ENCODE measurements at places on chromosomes 2 and 18.

DNA sequence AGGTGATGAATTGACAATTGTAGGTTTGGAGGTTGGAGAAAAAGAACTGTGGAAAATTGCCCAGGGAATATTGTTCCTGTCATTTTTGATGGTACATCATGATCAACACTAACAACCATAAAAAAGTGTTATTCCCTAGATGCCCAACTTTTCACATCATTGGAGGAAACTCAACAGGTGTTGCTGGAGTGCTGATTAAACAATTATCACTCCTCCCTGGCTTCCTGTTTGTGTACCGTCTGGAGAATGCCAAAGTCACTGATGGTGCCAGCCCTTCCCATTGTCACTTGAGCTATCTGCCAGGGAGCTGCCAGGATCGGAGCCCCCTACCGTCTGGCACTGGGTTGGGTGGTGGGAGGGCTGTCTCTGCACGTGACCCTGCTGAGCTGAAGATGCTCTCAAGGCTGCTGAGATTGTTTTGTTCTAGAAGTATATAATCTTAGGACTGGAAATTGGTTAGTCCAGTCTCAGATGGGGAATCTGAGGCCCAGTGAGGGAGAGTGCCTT, 156.9 kb downstream of the PRKCE start:
- no peak for DNase-seq

GRCh38 chr18:63113899-63114565, 205.5 kb downstream of the BCL2 start:
- no peak for DNase-seq

DNA sequence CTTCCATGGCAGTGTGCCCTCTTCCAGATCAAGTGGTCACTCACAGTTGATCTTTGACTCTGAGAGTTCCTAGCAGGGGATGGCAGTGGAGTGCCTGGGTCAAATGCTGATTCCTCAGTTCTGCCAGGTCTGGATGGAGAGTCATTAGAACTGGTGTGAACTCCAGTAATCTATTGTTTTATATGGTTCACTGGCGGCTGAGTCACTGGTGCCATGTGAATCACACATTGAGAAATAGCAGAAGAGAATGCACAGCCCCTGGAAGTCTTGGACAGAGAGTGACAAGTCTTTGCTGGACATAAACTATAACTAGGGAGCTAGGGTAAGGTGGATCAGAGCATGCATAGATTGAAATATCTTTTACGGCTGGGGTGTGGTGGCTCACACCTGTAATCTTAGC, 86.9 kb downstream of the EIF2AK3 start:
- DNase-seq, result peak; percentile 86

DNA sequence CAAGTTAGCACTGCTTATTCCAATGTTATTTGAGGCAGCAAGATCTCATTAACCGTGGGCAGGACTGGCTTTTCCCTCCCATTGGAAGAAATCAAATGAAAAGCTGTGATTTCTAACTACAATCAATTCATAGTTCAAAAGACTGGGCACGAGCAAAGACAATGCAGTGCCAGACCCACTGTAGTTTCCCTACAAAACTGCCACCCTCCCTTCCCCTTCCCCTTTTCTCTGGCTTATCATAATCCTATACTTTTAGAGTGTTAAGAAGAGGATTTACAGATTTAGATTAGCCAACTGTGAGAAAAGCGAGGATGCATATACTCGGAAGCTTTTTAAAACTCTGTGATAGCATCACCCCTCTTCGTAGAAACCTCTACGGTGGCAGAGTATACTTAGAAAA, 260.4 kb downstream of the STK39 start:
- no peak for DNase-seq

GRCh38 chr2:46053564-46053963, 243.6 kb upstream of the EPAS1 start:
- DNase-seq, result no peak

GRCh38 chr2:238083919-238084318, 16.2 kb upstream of the ESPNL start:
- no peak for DNase-seq

GRCh38 chr2:99974275-99974674, 168.1 kb downstream of the AFF3 start:
- peak; percentile 65 for DNase-seq

GRCh38 chr2:39228413-39229209, 15.2 kb downstream of the CDKL4 start:
- no peak for DNase-seq

GRCh38 chr18:5469340-5469739, 74.5 kb downstream of the EPB41L3 start:
- no peak for DNase-seq

- DNase-seq, result peak; percentile 72
These were observed 10.6 kb downstream of the THNSL2 start for GRCh38 chr2:88180605-88181240.

GRCh38 chr2:1210352-1210751, 202.9 kb upstream of the TPO start:
- DNase-seq, result no peak

DNA sequence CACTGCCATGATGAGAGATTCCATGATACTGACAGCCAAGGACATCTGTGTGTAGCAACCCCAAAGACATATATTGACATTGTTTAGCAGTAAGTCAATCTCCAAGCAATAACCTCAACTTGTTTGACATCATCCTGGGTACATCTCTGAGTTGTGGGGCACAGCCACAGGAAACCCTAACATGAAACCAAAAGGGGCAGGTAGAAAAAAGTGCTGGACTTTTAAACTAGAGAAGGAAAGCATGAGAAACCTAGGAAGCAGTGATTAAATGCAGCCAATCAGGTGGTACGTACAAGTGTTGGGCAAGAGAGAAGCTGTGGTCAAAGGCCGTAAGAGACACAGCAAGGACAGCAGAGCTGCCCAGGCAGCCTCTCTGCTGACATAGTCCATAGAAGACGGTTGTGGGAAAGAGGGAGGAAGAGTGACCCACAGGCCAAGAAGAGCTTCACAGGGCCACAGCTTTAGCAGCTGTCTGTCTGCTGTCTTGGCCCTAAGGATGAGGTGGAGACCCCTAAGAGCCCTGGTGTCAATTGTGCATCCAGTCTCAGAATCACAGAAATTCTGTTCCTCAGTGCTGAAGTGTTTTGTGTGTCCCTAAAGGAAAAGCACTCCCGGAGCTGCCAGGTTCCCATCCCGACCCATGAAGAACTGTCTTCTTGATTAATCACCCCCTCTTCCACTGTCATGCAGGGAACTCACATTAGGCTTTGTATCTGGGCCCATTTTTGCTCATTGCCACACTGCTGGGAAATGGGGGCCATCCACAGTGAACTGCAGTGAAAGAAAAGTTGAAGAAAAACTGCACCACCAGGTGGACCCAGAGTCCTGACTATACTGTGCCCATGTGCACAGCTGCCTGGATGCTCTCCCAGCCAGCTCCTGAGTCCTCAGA, 25.4 kb upstream of the CHN1 start:
- peak; percentile 32 for DNase-seq

- peak; percentile 2 for DNase-seq
These were observed 405.9 kb downstream of the XIRP2 start for GRCh38 chr2:167293943-167294775.

GRCh38 chr18:3610813-3611212, 160.8 kb downstream of the TGIF1 start:
- peak; percentile 48 for DNase-seq

DNA sequence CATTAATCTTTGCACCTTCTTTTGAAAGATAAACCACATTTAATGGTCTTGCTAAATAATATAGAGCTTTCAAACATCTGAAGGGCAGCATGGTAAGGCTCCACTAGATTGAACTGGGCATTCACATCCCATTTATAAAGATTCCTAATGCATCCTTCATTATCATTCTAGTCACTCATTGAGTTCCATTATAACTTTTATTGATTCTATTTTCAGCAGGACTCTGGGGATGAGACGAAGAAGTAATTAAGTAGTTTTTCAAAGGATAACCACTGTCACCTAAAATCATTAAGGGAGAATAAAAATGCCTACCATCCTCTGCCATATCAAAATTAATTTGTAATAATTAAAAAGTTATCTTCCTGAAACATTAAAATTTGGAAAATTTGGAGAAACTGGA, 60.2 kb upstream of the CTNNA2 start:
- no peak for DNase-seq

- DNase-seq, result no peak
These were observed 33.0 kb downstream of the VAPA start for GRCh38 chr18:9946831-9947230.

GRCh38 chr18:13308369-13308768, 89.8 kb downstream of the LDLRAD4 start:
- DNase-seq, result no peak
